Lung (tissue), 17 donors: ENCODE measurements at places on chromosomes 5 and 9.

GRCh38 chr9:105950448-105950847 is 256.1 kb downstream of the TMEM38B start:
- DNase-seq: no peak

DNA sequence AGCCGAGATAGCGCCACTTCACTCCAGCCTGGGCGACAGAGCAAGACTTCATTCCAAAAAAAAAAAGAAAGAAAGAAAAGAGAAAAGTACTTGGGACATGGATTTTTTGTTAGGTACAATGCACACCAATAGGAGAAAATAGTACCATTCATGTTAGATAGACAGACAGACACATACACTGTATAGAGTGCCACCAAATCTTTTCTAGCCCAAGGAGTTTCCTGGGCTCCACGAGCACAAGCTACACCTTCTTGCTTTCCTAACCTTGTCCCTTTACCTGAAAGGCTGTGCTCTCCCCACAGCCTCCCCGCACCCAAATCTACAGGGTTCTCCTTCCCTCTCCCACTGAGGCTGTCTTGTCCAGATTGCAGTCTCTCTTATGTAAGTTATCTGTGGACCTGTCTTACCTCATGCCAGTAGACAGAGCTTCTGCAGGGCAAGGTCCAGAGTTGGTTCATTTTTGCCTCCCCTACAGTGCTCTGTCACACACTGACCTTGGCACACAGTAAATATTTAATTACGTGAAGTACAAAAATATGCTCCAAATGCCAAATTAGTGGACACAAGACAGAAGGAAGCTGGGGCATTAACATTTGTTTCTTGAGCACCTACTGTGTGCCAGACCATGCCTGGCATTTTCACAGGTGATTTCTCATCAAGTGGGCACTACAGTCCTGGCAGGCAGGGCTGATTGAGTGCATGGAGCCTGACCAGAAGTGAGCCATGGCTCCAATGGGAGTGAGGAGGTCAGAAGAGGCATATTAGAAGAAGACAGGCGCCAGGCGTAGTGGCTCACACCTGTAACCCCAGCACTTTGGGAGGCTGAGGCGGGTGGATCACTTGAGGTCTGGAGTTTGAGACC is 5.9 kb downstream of the ALAD start:
- DNase-seq: no peak

DNA sequence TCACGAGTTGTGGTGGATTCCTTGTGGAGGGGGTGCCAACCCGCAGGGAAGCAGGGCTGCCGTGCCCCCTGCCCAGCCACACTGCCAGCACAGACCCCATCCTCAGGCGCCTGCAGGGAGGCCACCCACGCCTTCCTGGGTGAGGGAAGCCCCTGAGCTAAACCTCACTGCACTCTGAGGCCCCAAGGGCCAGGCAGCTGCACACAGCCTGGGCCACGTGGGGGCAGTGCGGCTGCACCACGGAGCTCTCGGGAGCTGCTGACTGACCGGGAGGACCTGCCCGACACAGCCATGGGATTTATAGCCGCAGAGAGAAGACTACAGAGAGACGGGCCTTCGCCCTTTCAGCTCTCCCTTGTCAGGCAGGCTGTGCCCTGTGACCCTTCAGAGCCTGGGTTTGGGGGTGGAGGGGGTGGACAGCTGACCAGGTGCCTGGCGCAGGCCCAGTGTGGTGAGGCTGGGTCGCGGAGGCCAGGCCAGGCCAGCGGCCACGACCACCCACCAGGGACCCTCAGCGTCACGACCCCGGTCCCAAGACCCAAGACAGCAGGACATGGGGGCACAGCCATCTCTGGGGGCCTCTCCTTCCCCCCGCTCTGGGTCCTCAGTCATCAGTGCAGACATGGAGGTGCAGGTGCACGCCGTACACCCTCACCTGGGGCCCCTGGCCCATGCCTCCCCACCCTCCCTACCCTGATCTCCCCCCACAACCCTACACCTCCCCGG is 4.3 kb upstream of the AHRR start:
- peak; percentile 78 for DNase-seq

GRCh38 chr9:109974918-109975276 is 194.9 kb downstream of the PALM2AKAP2 start:
- no peak for DNase-seq

- DNase-seq: no peak
These were observed 80.0 kb upstream of the PUM3 start for GRCh38 chr9:2923766-2924379.

GRCh38 chr9:126756876-126757415 is 47.9 kb upstream of the ZBTB43 start:
- no peak for DNase-seq

DNA sequence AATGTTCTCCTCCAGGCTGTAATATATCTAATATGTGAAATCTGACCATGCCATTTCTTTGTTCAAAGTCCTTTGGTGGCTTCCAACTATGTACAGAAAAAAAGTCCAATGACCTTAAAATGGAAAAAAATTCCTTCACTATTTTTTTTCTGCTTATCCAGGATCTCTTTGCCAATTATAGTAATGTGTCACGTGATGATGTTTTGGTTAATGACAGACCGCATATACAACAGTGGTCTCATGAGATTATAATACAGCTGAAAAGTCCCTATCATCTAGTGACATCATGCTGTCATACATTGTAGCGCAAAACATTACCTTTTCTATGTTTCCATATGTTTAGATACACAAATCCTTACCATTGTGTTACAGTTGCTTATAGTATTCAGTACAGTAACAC is 477.6 kb downstream of the TMEM232 start:
- no peak for DNase-seq

- DNase-seq: no peak
These were observed 58.6 kb upstream of the MEF2C start for GRCh38 chr5:88941581-88941980.

- DNase-seq: no peak
These were observed 1.4 kb downstream of the HMGCR start for GRCh38 chr5:75338408-75338807.

DNA sequence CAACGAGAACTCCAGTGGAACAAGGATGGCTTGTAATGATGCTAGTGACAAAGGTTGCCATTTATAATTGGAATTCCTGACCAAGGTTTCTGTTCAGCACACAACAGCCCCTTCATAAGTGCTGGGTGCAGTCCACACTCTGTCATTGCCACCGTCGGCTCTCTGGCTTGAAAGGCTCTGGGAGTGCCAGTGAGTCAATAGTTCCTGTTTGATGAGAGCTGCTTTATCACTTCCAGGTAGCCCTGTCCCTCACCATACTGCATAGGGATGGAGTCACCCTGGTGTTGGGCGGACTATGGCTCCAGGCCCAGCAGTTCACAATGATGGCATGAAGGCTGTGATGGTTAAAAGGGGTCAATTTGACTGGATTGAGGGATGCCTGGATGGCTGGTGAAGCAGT is 34.6 kb upstream of the SEMA4D start:
- DNase-seq: no peak

DNA sequence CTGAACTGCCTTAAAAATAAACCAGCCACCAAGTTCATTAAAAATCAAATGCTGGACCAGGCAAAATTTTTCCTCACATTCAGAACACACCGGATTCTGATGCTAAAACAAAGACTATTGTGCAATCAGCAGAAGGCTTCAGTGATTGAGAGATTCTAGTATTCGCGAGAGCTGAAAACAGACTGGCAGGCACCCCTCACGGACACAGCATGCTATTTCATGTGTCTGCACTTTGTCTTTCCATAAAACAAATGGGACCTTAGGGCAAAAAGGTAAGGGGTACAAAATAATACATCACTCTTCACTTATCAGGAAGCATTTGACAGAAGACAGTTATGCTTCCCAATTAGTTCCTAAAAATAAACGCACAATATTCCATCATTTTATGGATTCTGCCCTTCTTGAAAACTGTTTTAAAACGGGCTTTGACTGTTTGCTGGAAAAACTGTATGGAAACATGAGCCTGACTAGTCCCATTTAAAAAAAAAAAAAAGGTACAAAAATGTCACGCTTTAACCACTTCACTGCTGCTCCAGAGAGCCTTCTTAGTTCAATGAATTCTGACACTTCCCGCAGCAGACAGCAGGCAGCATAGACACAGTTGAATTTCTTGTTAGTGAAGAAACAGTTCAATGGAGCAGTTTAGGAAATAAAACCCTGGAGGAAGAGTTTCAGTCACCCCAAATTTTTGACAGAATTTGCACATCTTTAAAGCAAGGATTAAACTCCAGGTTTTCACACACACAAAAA is 99.2 kb downstream of the MED27 start:
- DNase-seq: no peak

GRCh38 chr5:78592735-78593386 is 55.7 kb downstream of the LHFPL2 start:
- no peak for DNase-seq

- DNase-seq: no peak
These were observed 27.4 kb downstream of the IPPK start for GRCh38 chr9:92642564-92642963.

GRCh38 chr5:168088410-168089173 is 202.9 kb upstream of the WWC1 start:
- no peak for DNase-seq

GRCh38 chr9:135905380-135906258 is 1.7 kb downstream of the CAMSAP1 start:
- peak; percentile 25 for DNase-seq

DNA sequence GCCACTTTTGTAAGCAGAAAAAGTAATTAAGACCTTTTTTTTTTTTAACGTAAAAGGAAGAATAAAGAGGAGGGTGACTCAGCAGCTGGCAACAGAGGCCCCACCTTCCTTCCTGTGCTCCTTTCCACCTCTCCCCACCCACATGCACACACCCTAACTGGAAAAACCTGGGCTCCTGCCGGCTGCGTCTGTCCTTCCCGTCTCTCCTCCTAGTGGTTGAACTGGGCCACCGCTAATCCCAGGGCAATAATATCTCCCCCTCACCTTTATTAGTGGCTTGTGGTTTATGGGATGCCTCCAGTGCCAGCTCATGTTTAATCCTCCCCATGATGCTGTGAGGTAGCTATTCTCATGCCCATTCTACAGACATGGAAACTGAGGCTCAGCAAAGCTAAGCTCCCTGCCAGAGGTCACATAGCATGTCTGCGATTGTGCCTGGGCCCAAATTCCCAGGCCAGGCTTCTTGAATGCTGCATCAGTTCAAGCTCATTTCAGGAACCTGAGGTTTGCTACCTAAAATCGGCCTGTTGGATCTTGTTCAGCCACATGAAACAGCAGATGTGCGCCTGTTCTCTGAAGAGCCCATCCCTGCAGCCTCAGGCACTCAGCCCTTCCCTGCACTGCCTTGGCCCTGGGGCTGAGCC is 60.9 kb upstream of the IL17B start:
- DNase-seq: peak; percentile 4

- peak; percentile 47 for DNase-seq
These were observed 134.0 kb downstream of the SNX18 start for GRCh38 chr5:54651482-54652076.

DNA sequence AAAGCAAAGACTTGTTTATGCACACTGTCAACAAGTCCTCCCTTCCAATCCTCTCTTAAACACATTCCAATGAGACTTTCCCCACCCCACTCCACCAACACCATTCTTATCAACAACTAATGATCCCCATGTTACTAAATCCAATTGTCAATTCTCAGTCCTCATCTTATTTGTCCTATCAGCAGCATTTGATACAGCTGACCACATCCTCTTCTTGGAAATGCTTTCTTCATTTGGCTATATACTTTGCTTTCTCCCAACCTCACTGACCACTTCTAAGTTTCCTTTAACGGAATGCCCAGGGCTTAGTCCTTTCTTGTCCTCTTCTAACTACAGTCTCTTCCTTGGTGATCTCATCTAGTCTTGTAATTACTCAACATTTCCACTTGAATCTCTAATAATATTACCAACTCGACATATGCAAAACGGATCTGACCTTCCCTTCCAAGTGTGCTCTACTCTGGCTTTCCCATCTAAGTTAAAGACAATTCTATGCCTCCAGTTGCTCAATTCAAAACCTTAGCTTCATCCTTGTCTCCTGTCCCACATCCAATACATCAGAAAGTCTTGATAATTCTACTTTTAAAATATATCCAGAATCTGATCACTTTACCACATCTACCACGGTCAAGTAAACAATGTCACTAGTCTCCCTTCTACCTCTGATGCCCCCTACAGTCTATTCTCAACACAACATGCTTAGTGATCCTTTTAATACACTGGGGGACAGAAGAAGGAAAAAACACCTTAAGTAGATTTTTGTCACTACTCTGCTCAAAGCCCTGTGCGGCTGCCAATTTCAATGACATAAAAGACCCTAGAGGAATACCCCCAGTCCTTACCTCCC is 25.5 kb downstream of the AGTPBP1 start:
- no peak for DNase-seq

DNA sequence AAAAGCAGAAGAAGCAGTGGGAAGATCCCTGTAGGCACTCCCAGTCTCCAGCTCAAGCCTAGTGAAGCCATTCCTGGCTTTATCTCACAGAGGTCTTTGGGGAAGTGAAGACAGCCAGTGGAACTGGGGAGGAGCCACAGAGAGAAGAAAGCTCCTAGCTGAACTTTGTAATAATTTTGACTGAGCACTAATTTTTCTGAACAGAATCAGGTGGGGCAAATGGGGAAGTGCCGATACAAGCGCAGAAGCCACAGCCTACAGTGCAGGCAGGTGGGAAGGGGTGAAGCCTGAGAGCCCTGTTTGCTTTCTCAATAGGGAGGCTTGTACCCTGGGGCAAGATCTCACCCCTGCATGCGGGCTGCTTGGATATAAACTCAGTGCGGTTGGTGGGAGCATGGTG is 48.4 kb upstream of the SNAPC3 start:
- DNase-seq: no peak

GRCh38 chr9:95103281-95103771 is 214.2 kb downstream of the FANCC start:
- DNase-seq: no peak

GRCh38 chr5:72170101-72170500 is 62.8 kb downstream of the MAP1B start:
- DNase-seq: no peak

- DNase-seq: no peak
These were observed 582.5 kb upstream of the CDH18 start for GRCh38 chr5:20570486-20570885.

DNA sequence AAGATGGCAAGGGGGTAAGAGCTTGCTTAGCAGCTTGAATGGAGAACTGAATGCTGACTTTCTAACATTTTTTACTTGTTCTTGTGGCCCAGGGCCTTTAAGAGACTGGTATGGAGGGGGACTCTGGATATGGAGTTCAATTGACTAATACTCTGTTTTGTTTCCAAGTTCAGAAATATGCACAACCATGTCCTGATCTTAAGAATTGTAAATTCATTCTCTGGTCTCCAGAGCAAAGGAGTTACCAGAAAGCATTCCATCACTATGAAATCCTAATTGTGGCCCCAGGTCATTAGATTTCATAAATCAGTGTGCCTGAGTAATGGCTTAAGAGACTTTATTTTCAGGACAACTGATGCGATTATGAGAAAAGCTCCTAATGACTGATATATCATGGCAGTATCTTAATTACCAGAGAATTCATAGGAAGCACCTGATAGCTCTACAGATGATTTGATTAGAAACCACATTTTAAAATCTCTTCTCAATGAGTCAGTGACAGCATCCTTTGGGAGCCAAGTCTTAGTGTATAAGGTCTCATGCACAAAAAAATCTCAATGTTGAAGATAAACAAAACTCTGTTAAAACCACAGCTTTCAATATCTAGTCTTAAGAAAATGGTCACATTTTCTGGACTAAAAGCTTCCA is 613.6 kb upstream of the KLF4 start:
- DNase-seq: no peak

GRCh38 chr5:58116346-58116745 is 343.5 kb downstream of the PLK2 start:
- DNase-seq: no peak
